AG20443 (cell line): ENCODE measurements at places on chromosomes 5 and 9.

DNA sequence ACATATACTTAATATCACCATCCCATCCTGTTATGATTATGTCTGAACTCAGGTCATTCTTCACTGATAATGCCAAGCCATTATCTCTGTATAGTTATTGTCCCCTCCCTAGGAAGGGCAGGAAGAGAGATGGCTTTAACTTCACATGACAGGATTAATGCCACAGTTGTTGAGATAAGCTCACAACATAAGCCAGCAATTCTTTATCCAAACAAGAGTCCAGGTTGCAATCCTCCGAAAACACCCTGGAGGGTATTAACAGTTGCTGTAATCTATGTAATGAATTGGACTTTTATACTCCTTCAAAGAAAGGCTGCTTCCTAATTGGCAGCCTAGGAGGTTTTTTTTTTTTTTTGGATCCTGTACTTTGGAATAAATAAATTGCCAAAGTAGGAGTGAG lies 779.4 kb downstream of the SEMA5A start:
- no peak for DNase-seq

GRCh38 chr5:154786414-154786813 lies 31.2 kb downstream of the LARP1 start:
- DNase-seq = no peak

GRCh38 chr5:77920359-77921058 lies 144.4 kb upstream of the TBCA start:
- no peak for DNase-seq

GRCh38 chr5:168681556-168682183 lies 102.5 kb upstream of the PANK3 start:
- DNase-seq = peak; percentile 53

- no peak for DNase-seq
Measured at GRCh38 chr5:72554897-72555296, 47.7 kb upstream of the ZNF366 start.

- DNase-seq = peak; percentile 98
Measured at GRCh38 chr9:128635266-128636023, 21.2 kb downstream of the DYNC2I2 start.

DNA sequence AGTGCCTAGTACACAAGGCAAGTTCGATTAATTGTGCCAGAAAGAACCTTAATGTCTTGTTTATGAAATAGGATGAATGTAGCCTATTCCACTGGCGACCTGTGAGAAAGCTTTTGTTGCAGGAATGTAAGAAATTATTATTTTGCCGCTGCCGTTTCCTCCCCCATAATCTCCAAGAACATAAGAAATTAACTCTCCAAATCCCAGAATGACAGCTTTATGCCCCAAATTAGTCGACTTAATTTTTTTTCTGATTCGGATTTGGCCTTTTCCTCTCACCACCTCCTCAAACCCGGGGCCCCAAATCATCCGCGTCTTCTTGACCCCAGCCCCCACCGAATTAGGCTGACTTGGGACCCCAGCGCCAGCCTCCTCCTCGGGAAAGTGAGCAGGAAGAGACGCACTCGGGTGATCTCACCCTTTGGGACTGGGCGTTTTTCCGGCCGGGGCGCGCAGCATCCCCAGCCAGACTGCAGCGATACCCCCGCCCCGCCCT lies 682 bp upstream of the SPTAN1 start:
- DNase-seq = no peak

DNA sequence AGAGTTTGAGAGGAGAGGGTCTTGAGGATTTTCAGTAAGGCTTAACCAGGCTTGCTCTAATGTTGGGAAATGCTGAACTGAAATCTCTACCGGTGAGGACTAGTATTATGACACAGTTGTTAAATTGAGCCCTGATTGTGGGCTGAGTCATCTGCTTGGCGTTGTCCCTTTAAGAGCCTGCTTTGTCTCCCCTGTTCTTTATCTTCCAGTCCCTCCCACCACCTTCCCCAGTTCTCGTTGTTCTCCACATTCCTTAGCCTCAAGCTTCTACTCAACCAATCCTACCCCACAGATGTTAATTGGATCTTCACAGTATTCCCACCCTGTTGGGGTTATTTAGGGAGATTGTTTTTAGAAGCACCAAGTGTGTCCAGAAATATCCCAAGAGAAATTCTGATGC lies 57.6 kb downstream of the ANKRD55 start:
- DNase-seq = peak; percentile 56

- peak; percentile 74 for DNase-seq
Measured at GRCh38 chr9:110835404-110835803, 166.8 kb downstream of the MUSK start.

DNA sequence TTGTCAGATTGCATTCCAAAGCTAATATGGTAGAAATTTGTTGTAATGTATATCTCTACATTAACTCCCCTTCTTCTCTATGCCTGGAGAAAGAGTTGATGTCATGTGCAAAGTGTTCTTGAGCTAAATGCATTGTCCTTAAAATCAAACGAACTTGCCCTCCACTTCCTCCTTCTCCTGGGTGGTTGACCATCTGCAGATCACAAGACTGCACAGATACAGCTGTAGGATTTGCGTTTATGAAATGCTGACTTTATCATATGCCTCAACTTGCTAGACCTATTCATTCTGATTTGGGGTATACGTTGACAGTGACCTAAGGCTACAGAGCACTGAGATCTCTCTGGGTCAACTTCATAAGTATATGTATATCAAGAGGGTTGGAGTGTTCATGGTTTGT lies 8.3 kb downstream of the TRIM32 start:
- DNase-seq = no peak

DNA sequence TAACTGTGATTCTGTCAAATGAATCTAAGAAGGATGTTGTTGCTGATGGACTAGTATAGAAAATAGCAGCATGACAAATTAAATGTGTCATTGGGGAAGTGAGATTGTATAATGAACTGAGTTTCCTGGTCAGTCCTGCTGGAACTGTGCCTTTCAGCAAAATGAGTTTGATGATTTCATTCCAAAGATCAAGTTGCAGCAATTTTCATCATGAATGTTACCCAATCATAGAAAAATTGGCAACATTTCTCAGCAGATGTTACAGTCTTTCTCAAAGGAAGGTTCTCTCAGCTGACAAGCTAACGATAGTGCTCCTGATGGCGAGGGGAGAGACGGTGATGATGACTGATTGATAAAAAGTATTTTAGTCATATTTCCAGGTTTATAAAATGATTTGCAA lies 10.7 kb downstream of the PCDHAC2 start:
- DNase-seq = no peak

DNA sequence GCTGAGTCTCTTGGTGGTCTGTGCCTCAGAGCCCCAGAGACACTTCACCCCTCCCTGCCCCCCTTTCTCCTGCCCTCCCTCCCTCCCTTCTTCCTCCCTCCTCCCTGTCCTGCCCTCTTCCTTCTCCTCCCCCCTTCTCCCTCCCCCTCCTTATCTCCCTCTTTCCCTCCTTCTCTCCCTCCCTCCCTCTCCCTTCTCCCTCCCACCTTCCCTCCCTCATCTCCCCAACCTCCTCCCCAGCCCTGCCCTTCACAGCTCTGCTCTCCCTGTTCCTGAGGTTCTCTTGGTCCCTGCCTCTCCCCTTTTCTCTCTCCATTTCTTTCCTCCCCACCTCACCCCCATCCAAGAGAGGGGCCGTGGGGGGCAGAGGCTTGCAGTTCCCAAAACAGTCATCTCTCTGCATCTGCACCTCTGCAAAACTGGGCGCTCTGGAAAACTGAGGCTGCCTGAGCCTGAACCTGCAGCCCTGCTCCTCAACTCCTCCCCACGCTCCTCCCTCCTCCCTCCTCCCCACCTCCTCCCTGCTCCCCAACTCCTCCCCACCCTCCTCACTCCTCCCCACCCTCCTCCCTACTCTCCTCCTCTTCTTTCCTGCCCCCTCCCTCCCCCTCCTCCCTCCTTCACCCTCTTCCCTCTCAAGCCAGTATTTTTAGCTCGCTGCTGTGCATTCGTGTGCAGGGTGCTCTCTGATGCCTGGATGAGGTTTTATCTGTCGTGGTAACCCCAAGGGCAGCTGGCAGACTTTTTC lies 219.1 kb downstream of the C9orf50 start:
- DNase-seq = no peak

- DNase-seq = peak; percentile 30
Measured at GRCh38 chr9:71302776-71303175, 181.4 kb upstream of the TRPM3 start.

DNA sequence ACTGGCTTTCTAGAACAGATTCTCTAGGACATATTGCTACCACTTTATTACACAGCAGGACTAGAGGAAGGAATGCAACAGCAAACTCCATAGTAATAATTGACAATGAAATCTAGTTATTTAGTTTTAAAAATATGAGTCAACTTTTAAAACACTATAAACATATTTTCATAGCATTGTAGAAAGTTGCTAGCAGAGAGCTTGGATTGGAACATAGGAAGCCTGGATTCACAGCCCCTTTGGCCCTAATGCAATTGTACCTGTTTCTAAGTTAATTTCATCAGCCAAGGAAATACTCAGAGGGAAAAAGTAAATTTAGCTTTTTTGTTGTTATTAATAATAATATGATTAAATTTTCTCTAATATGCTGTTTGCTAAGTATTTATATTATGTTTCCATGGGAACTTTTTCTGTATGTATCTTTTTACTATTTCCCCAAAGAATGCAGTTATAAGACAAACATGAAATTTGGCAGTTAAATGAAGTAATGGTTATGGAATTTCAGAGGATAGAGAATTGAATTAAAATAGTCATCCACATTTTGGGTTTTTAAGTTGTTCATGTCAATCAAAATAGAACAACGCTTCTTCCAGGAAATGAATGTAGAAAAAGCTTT lies 45.6 kb downstream of the VCAN start:
- DNase-seq = peak; percentile 15

- DNase-seq = peak; percentile 80
Measured at GRCh38 chr5:111680737-111681413, 76.1 kb downstream of the NREP start.

DNA sequence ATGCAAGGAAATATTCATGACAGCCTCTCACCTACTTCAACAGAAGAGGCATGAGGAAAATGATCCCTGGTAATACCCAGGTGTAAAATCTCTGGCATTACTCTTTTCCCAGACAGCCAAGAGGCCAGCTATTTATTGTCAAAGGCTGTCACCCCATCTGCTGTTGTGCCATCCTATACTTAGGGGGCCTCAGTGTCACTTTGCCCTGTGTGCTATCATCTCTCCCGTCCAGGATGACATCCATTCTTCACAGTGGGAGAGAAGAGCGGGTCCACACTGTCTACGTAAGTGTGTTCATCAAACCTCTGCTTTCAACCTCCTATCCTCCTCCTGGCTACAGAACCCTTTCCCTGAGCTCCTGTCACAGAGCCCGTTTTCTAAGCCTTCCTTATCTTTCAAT lies 82.6 kb downstream of the MYO10 start:
- DNase-seq = no peak

- DNase-seq = no peak
Measured at GRCh38 chr5:36325196-36325595, 23.5 kb upstream of the RANBP3L start.

DNA sequence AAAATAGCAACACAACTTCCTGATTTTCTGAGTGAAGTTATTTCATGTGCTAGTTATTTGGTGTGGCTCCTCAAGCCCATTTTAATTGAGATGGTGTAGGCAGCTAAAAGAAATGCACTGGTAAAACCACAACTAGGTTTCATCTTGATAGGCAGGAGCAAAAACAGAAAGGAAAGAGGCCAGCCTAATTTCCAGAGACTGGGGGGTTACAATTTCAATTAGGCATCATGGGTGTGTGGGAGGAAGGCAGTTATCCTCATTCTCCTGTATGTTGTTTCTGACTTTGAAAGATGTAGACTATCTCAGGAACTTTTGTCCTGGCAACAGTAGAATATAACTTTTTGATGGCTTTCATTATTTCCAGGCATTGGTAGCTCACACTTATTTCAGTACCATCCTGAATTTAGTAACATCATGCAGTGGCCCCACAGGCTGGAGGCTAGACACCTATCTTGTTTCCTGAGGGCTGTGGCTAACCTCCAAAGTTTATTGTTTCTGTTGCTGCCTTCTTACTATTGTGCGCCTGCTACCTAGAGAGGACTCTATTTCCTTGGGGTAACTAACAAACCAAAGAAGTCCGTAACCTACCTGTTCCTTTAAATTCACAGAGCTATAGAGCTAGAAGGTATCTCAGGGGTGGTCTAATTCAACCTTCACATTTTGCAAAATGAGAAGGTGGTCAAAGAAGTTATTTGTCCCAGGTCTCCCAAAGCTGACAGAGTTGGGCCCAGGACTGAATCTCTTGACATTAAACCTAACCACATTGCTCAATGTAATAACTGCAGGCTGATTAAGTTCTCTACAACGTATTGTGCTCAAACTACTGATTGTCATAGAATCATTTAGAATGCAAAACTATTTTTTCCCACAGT lies 42.4 kb downstream of the FYB1 start:
- no peak for DNase-seq

DNA sequence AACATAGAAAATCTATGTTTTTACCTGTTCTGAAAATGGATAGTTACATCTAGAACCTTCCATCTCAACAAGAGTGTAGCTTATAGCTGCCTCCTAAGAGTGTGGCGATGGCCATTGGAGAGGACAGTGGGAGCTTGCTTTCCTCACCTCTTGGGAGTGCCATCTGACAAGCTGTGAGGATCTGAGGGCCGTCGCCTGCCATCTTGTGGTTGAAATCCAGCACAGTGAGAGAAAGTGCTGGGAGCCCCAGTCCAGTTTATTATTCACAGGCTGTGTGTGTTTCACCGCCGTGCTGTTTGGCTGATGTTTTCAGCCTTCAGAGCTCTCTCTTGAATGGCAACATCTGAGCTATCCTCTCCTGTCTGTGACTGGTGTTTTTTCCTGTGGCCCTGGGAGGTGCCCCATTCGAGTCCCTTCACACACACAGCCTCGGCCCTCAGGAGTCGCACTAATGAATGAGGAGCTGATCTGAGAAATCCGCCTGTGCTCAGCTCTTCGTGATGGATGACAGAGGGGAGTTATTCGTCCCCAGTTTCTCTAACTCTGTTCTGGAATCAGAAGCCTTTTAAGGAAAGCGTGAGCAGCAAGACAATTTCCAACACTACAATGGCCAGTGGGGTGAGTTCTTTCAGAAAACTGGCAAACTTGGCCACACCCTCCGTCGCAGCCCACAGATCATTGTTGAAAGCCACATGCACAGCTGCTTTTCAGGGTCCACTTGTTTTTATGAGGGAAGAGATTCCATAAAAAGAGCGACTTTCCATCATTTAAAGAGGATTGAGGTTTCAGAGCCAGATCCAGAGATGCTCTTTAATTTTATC lies 170.3 kb downstream of the PDZD2 start:
- peak; percentile 85 for DNase-seq

- no peak for DNase-seq
Measured at GRCh38 chr5:133845271-133845670, 123.2 kb downstream of the C5orf15 start.

GRCh38 chr5:44565360-44565759 lies 176.1 kb upstream of the FGF10 start:
- no peak for DNase-seq

- no peak for DNase-seq
Measured at GRCh38 chr9:68912561-68912960, 101.4 kb downstream of the PRKACG start.
